Astrocyte of the spinal cord (primary cell): ENCODE measurements at places on chromosomes 12 and 14.

- DNase-seq = no peak
Observed at GRCh38 chr12:51496895-51497294, 72.3 kb downstream of the SLC4A8 start.

GRCh38 chr12:20272161-20272560 lies 96.2 kb upstream of the PDE3A start:
- DNase-seq = no peak

DNA sequence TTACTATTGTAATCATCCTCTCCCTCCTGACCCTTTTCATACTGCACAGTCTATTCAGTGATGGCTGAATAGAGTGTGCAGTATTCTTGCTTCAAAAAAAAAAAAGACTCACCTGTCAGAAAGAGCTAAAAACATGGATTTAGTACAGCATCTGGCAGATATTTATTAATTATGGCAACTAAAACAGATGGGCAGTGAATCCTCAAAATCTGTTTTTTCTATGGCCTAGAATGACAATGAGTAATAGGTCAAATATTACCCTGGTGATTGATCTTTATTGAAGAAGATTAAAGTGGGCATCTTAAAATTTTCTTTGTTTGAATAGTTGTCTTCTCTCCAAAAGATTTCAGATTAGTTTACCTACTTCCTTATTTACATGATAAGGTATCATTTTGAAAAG lies 543.6 kb downstream of the FOXG1 start:
- DNase-seq = no peak

- peak; percentile 78 for DNase-seq
Observed at GRCh38 chr12:91100906-91101305, 10.4 kb downstream of the LUM start.

- peak; percentile 69 for DNase-seq
Observed at GRCh38 chr12:118188690-118189371, 52.9 kb downstream of the PEBP1 start.

DNA sequence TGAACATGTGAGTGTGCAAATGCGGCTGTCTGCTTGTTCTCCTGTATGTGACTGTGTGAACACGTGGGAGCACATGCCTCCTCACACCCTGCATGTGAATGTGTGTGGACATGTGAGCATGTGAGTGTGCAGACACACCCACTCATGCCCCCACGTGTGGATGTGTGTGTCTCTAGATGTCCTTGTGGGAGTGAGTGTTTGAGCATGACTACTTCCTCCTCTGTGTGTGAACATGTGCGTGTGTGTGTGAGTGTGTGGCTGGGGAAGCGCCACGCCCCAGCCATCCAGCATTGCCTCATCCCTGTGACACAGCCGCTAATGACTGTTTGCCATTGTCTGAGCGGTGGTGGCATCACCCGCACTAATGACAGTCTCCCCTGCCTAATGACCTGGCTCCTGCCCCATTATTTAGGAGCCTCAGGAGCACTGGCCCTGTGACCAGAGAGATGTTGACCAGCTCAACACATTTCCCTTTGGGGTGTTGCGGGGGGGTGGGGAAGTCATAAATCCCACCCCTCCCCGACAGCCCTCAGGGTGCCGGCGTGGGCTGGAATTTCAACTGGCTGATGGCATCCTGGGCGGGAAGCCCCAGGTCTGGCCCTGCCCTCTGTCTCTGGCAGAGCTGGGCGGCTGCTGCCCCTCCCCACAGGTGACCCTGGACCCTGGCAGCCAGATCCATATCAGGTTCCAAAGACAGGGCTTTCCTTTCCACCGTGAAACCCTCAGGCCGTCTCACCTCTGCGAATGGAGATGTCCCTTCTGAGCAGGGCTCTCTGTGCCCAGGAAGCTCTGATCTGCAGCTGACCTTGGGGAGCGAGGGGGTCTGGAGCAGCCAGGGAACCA lies 11.5 kb upstream of the KRT80 start:
- DNase-seq = peak; percentile 57

DNA sequence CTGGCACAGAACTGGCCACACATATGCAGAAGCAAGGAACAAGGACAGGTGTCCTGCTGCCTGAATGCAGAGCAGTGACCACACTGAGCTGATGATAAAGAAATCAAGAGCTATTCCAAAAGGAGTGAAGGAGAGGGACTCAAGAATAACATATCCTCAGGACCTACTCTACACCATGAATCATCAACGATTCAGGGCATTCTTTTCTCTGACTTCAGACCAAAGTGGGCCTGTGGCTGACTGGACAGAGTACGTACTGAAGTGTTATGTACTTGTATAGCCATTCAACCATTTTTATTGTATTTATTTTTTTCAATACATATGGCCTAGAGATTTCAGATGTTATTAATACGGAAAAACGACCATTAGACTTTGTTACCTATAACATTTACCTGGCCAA lies 177.5 kb upstream of the TMTC1 start:
- DNase-seq = peak; percentile 45

- DNase-seq = peak; percentile 72
Observed at GRCh38 chr12:54201001-54201794, 12.4 kb upstream of the SMUG1 start.
